CD4-positive, alpha-beta T cell (primary cell): ENCODE measurements at places on chromosomes 3 and 15.

DNA sequence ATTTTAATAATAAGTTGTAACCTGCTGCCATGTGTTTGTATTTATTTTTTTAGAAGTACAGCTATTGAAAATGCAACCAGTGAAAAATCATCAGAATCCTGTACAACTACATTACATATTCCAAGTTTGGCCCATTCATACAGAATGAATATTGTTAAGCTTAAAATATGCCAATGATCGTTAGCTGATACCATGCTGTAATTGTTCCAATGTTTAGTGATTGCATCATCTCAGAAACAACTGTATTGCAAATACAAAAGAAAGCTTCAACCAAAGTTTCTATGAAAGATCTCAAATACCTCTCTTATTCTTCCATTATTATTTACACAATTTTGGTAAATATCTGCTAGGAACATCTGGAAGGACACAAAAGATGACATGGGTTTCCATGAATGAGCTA lies 51.6 kb upstream of the ALCAM start:
- DNase-seq = no peak

DNA sequence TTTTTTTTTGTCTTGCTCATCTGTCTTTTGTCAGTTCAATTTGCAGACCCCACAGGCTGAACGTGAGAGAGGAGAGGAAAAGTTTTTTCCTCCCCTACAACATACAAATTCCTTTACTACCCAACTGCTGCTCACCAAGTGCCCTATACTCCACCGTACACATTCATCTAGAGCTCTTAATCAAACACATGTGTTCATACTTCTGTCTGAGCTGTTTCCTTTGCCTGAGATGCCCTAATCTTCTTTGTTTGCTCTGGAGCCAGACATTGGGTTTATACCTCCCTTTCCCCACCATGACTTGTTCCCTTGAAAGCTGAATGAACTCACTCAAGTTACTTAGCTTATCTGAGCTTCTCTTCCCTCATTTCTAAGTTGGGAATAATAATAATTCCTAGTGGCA lies 122.7 kb upstream of the RASGRP1 start:
- DNase-seq = no peak

GRCh38 chr15:38207621-38208020 lies 45.0 kb upstream of the SPRED1 start:
- DNase-seq = no peak

GRCh38 chr15:40106203-40107161 lies 2.2 kb downstream of the BMF start:
- DNase-seq = peak; percentile 54

DNA sequence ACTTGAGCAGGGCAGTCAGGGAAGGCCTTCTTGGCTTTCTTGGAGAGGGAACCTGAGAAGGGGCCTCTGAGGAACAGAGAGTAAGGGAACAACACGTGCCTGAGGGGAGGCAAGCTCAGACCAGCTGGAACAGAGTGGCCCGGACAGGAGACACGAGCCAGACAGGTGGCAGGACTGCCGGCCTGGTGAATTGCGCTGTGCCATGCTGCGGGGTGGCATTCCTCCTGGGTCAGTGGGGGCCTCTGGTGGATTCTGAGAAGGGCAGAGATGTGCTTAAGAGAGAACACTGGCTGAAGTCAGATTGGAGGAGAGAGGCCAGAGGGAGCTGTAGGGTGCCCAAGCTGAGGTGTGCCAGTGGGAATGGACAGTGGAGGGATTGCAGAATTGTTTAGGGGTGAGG lies 4.9 kb downstream of the CHAC1 start:
- DNase-seq = no peak

GRCh38 chr3:130569461-130570365 lies 52.7 kb downstream of the COL6A6 start:
- no peak for DNase-seq

- no peak for DNase-seq
Observed at GRCh38 chr3:104911376-104911775, 455.3 kb upstream of the ALCAM start.

- peak; percentile 59 for DNase-seq
Observed at GRCh38 chr3:39267631-39268548, 11.9 kb downstream of the CX3CR1 start.

GRCh38 chr15:49741712-49742111 lies 120.9 kb downstream of the DTWD1 start:
- no peak for DNase-seq

DNA sequence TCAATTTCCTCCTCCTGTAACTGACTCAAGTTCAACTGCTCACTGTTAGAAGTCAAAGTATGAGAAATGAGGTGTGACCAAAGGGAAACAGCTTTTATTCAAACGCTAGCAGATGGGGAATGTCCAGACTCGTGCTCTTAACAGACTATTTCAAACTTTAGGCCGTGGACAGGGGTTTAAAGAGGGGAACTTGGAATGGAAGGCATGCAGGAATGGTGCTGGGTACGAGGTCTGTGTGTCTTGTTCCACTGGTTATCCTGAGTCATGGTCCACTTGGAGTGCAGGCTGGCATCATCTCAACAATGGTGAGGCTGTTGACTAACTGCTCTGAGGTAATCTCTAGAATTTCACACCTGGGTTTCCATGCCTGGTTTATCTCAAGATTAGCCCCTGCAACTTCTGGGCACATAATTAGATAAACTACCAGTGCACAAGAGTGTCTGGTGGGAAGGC lies 22.9 kb upstream of the DNAAF4 start:
- DNase-seq = no peak

GRCh38 chr3:12593473-12593872 lies 36.6 kb downstream of the MKRN2 start:
- no peak for DNase-seq

GRCh38 chr3:174409086-174409743 lies 449.9 kb upstream of the NAALADL2 start:
- DNase-seq = no peak
